Omental fat pad (tissue), 4 donors: ENCODE measurements at places on chromosomes 5 and 9. TPM values are rescaled to one million over a fixed set of nuclear protein-coding genes. Genes with fewer than 3 reads are reported as not detected.

Gene MARCHF3
- total RNA-seq: 9.8 TPM

Gene MELK
- total RNA-seq: 2.6 TPM

- no peak for DNase-seq
Observed at GRCh38 chr9:18421391-18421790, 52.6 kb upstream of the ADAMTSL1 start.

DNA sequence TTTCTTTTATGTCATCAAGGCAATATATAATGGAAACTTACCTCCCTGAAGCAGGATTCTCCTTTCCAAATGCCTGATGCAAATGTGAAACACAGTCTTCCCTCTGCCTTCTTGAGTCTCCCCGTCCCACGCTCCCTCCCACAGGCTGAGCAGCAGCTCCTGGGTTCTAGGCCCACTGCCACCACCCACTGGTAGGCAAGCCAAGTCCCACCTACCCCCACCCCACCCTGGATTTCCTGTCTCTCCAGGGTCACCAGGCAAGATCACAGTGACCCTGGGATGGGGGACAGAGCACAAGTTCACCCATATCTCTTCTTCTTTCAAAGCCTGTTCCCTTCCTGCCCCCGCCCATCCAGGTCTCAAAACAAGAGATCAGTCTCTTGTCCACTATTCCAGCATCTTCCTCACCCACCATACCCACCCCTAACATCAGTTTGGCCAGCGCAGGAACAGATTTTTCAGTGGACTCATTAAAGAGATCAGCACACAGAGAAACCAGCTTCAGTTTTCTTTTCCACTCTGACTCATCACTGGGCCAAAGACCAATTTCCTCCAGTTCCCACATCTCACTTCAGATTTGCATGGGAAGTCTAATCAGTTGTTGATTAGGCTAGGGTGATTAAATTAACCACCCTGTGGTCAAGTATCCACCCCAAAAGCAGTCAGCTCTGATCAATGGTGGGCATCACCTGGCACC is 151.5 kb downstream of the ACTL7B start:
- DNase-seq: no peak

- DNase-seq: no peak
Observed at GRCh38 chr9:114930056-114930812, at the start of gene TNFSF8. TNFSF8 (minus strand) TSS chr9:114930591; CDS start chr9:114930303, 288 bp downstream.

- DNase-seq: no peak
Observed at GRCh38 chr9:121681404-121681803, 30.0 kb downstream of the DAB2IP start.

GRCh38 chr5:87899208-87899661 is 369.4 kb downstream of the TMEM161B start:
- DNase-seq: no peak

DNA sequence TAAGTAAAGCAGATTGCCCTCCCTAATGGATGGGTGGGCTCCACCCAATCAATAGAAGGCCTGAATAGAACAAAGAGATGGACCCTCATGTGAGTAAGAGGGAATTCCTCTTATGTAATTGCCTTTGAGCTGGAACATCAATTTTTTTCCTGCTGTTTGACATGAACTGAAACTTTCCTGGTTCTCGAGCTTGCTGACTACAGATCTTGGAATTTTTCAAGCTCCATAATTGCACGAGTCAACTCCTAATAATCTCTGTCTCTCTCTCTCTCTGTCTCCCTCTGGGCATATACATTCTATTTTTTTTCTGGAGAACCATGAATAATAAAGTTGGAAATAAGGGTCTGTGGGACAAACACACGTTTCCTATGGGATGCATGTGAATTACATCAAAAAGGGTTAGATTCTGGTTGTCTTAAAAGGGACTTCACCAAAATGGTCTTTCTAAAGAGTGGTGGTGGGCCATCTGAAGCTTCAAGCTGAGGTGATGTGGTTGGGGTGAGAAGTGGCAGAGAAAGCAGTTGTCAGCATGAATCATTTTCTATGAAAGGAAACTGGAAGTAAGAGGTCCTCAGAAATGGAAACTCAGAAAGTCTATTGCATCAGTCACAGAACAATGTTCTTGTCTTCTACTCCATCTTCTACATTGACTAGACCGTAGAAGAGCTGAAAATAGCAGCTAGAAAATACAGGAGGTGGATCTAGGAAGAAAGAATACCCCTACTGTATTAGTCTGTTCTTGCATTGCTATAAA is 47.0 kb upstream of the HOMER1 start:
- no peak for DNase-seq

DNA sequence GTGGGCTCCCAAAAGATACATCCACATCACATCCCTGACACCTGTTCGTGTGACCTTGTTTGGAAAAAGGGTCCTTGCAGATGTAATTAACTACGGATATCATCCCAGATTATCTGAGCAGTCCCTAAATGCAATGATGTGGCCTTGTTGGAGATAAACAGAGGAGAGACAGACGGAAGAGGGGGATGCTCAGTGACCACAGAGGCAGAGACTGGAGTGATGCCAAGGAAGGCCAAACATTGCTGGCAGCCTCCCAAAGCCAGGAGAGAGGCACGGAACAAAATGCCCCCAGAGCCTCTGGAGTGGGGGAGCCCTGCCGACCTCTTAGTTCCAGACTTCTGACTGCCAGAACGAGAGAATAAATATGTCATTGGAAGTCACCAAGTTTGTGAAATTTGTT is 15.0 kb upstream of the VAV2 start:
- DNase-seq: no peak

- no peak for DNase-seq
Observed at GRCh38 chr9:110015759-110016158, 192.2 kb downstream of the C9orf152 start.
